NAMALWA (cell line): ENCODE measurements at places on chromosomes 16 and 17.

DNA sequence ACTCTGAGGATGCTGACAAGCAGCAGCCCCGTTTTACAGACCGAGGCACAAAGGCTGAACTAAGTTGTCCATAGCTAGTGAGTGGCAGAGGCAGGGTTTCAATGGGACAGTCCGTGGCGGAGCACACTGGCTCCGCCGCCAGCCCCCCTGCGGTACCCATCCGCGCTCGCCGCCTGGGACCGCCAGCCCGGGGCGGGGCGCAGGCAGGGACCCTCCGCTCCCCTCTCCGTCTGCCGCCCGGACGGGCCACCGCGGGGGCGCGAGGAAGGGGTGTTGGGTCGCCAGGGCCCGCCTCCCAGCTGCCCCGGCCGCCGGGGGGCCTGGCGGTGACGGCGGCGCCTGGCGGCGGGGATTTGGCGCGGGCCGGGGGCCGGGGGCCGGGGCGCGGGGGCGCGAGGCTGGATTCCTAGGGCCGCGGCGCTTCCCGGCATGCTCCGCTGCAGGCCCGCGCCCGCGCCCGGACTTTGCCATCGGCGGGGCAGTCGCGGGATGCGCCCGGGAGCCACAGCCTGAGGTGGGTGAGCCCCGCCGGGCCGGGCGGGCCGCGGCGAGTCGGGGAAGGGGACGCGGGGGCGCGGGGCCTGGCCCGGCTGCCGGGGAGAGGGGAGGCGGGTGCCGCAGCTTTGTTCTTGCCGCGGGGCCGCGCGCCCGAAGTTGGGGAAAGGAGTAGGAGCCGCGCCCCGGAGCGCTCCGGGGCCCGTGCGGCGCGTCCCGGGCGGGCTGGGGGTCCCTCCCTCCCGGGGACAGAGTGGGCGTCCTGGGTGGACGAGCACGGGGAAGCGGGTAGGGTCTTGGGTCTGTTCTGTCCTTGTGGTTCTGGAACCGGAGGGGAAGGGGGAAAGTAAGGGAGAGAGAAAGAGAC is at the start of gene TMEM98:
TMEM98 (plus strand) TSS at position 430 of the 862 bp plus-strand sequence. CDS start 3,376 bp downstream, outside the sequence.
- no peak for DNase-seq

- no peak for DNase-seq
These were observed 1.7 kb upstream of the CDH11 start for GRCh38 chr16:65123396-65124211.

DNA sequence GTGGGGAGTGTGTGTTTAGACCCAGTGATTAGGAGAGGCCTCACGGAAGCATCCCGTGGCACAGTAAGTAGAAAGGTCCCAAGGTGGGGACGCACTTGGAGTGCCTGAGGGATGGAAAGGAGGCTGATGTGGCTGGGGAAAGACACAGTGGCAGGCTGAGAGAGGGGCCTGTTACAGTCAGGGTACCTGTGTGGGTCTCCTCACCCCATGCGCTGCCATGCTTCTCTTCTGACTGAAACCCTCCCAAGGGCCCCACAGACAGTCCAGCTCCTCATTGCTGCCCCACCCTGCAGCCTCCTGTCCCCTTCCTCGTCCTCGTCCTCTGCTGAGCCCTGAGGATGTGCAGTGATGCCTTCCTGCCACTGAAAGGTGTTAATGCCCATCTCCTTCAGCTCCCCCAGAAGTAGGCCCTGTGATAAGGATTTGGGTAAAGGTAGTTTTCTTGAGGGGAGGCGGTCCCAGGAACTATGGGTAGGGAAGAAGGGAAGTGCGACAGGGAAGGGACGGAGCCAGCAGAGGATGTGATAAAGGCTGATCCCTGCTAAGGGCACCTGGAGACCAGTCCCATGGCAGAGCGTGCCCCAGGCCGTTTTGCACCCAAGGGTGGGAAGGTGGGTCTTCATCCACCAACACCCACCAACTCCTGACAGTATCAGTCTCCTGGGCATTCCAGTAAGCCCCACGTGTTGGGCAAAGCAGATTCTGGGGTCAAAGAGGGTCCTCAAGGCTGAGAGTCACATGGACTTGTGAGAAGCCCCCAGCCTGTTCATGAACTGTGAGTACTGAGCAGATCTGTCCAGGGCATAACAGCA is 237.2 kb downstream of the GSG1L start:
- no peak for DNase-seq

- DNase-seq: no peak
These were observed 158.5 kb upstream of the CACNG5 start for GRCh38 chr17:66676421-66676820.

GRCh38 chr17:74687886-74688285 is 24.8 kb downstream of the CD300LF start:
- DNase-seq: no peak

DNA sequence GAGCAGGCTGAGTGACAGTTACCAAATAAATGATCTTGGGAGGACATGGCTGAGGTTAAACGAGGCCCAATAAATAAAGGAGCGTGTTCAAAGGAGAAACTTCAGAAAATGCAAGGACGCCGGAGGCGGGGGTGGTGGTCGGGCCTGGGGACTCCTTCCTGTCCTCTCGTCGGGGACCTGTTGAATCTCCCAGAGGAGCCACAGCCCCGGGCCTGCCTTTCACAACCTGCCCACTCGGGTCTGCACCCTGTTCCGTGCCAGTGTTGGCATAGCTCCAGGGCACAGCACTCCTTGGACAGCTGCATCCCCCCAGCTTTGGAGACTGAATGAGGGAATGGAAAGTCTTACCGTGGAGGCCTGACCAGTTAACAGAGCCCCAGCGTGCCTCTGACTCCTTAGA is 8.1 kb upstream of the TBX4 start:
- DNase-seq: no peak

DNA sequence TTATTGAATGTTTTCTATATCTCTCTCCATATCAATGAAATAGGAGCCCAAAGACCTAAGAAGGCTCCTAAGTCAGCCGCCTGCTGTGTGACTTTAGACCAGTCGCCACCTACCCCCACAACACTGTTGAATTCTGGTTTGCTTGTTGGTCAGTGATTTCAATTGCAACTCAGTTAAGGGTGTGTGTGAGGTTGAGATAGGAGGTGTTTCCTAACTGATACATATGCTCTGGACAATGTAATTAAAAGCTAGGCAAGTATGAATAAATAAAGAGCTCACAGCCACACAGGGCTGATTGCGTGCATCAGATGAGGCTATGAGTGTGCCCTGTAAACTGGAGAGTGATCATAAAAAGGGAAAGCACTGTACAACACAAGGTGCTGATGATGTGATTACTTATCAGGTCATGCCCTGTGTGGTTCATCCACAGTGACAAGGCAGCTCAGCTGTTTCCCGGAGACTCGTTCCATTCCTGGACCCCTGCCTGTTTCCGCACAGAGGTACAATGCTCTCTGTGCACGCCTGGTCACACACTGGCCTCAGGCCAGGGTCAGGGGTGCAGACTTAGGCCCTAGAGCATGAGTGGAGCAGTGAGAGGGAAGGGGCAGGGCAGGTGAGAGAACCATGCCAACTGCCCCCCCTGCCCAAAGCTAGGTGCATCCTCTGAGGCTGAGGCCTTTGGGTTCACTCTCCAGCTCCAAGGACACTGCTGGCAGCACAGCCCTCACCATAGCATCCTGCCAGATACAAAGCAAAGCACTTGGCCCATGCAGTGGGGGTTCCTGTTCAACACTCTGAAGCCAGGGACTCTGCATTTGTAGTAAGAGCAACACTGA is 3.3 kb upstream of the KRT35 start:
- no peak for DNase-seq

DNA sequence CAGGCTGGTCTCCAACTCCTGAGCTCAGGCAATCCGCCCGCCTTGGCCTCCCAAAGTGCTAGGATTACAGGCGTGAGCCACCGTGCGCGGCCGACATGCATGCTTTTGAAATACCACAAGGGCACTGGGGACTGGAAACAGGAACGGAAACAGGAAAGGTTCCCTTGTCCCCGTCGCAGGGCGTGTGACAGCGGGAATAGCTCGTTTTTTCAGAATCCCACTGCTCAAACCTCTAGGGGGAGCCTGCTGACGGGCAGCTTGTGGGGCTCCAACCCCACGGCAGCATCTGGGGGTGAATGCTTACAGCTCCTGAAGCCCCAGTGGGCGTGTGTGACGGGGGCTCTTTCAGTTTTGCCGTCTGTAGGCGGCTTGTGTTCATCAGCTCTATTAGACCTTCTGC is 18.8 kb upstream of the ASGR2 start:
- DNase-seq: no peak

GRCh38 chr16:53827741-53828140 is 123.8 kb downstream of the FTO start:
- no peak for DNase-seq

- no peak for DNase-seq
These were observed 33.7 kb upstream of the HSBP1 start for GRCh38 chr16:83774066-83774465.

DNA sequence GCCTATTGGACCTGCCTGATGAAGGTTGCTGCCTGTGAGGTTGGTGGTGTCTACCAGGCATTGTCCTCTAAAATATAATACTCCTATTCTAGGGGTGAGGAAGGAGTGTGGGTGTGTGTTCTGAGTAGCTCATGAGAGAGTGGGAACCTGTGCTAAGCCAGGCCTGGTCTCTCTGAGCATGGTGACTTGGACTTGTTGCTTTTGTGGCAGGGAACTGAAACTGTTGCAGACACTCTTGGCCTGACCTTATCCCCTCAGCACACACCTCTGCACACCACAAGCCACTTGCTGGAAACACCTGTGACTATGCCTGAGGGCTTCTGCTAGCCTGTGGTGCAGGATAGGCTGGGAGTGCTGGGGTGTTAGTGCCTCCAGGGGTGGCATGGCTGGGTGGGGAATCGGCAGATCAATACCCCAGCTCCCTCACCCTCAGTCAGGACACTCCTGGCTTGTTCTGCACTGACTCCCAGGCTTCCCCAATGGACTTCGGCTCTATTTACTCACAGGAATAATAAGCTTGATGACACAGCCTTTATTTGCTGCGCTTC is 29.9 kb downstream of the PLCG2 start:
- DNase-seq: peak; percentile 93

GRCh38 chr17:39920218-39921210 is 2.1 kb upstream of the GSDMB start:
- DNase-seq: no peak

- DNase-seq: no peak
These were observed 501.6 kb downstream of the MAF start for GRCh38 chr16:79098907-79099306.

DNA sequence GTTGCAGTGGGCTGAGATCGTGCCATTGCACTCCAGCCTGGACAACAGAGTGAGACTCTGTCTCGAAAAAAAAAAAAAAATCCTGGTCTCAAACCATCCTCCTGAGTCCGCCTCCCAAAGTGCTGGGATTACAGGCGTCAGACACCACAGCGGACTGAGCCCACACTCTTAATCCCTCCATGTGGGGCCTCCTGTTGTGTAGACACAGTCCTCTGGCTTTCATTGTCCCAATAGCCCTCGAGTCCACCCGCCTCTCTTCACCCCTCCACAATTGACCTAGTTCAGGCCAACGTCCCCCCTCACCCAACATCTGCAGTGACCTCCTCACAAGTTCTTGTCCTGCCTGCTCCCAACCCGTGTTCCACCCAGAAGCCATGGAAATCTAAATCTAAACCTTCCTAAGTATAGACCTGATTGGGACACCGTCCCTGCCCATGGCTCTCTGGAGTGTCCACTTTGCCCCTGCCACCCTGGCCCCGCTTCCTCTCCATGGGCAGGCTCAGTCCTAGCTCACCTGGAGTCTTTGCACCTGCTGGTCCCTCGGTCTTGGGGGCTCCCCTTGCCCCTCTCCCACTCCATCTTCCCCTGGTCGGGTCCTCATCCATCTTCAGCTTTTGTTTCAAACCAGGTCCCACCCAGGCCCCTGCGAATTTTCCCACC is 46.7 kb downstream of the HAPSTR1 start:
- no peak for DNase-seq

GRCh38 chr17:78238823-78239488 is 7.5 kb downstream of the TMEM235 start:
- DNase-seq: peak; percentile 68
